ENCODE measurements at places on chromosomes 4 and X. TPM values are rescaled to one million over a fixed set of nuclear protein-coding genes. Genes with fewer than 3 reads are reported as not detected.
A peak's percentile ranks its signal among the peaks of the same experiment; 100 is the strongest.

Gene SGMS2
- total RNA-seq, result 14.2 TPM

Gene MAGEE2
- not detected for total RNA-seq

DNA sequence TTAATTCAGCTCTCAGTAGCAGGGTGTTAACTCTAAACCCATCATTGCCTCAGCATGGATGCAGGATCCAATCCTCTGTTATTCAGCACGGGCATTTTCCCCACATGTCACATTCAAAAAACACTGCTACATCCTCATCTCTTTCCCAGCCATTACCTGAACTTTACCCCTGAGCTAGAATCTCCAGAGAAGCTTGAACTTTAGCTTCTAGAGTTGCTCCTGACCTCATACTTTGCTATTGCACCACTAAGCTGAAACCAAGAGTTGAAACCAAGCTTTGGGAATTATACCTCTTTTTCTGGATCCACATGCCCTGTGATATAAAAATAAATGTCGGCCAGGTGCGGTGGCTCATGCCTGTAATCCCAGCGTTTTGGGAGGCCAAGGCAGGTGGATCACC lies 90.7 kb downstream of the SHROOM3 start:
- no peak overlapping the region for H3K27ac ChIP-seq
- H3K36me3 ChIP-seq, result no peaks in the 10 kb centered on the region
- H3K27me3 ChIP-seq, result no peaks in the 10 kb centered on the region
- no peak for DNase-seq

GRCh38 chr4:143025081-143025704 lies 159.5 kb upstream of the USP38 start:
- H3K4me3 ChIP-seq, result no peak overlapping the region
- H3K27me3 ChIP-seq, result no peaks in the 10 kb centered on the region
- H3K4me1 ChIP-seq, result no peaks in the 10 kb centered on the region
- DNase-seq, result no peak

Gene RTL9
- 0.24 TPM for total RNA-seq

Gene REPS2
- total RNA-seq, result 2.3 TPM

GRCh38 chr4:13541720-13542576 lies 2.4 kb downstream of the NKX3-2 start:
- peaks cover 100% of the 10 kb centered on the region for H3K27me3 ChIP-seq
- peak overlapping the region; percentile 46 for H3K4me3 ChIP-seq
- DNase-seq, result no peak
- no peak overlapping the region for H3K27ac ChIP-seq
- peaks cover 2% of the 10 kb centered on the region for H3K4me1 ChIP-seq

- no peaks in the 10 kb centered on the region for H3K36me3 ChIP-seq
- peak overlapping the region; percentile 74 for H3K4me3 ChIP-seq
- H3K27ac ChIP-seq, result peak overlapping the region; percentile 97
- H3K4me1 ChIP-seq, result peaks cover 22% of the 10 kb centered on the region
- H3K27me3 ChIP-seq, result no peaks in the 10 kb centered on the region
- DNase-seq, result peak; percentile 52
These were observed 13.7 kb downstream of the PPP2R3B start for GRCh38 chrX:372856-373640.

DNA sequence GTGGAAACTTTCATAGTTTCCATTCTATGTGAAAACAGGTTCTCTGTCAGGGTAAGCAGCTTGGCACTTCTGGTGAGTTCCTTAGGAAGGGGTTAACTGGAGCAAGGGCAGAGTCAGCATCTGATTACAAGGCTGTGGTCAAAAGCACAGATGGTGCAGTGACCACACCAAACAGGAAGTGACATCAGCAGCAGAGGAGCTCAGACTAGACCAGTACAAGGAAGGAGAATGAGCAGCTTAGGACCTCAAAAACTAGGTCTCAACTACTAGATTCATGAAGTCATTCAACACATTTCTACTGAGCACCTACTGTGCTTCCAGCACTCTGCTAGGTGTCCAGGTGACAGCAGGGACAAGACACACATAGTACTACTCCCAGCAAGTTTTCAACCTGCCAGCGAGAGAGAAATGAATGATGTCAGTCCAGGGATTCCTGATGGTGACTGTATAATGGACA lies 130.2 kb downstream of the AMELX start:
- peak overlapping the region; percentile 34 for H3K27ac ChIP-seq
- no peak overlapping the region for H3K4me3 ChIP-seq
- no peaks in the 10 kb centered on the region for H3K36me3 ChIP-seq
- no peaks in the 10 kb centered on the region for H3K4me1 ChIP-seq
- H3K27me3 ChIP-seq, result no peaks in the 10 kb centered on the region

DNA sequence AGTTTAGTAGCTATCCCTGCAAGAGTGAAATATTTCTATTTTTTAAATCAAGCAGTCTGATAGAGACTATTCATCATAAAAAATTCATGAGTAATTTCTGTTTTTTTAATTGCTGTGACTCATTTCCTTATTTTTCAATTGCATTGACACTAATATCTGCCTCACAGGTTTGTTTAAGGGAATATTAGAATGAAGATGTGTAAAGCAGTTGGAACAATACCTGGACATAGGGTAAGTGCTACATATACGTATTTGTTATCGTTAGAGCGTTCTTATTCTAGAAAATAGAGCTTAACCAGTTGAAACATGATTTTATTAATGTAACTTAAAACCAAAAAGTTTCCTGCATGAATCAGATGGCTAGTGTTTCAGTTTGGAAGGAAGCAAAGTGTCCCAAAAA lies 2211.3 kb downstream of the PCDH7 start:
- H3K27me3 ChIP-seq, result no peaks in the 10 kb centered on the region
- no peaks in the 10 kb centered on the region for H3K4me1 ChIP-seq
- H3K36me3 ChIP-seq, result no peaks in the 10 kb centered on the region
- no peak overlapping the region for H3K4me3 ChIP-seq

Gene SEC24D
- 13.7 TPM for total RNA-seq

DNA sequence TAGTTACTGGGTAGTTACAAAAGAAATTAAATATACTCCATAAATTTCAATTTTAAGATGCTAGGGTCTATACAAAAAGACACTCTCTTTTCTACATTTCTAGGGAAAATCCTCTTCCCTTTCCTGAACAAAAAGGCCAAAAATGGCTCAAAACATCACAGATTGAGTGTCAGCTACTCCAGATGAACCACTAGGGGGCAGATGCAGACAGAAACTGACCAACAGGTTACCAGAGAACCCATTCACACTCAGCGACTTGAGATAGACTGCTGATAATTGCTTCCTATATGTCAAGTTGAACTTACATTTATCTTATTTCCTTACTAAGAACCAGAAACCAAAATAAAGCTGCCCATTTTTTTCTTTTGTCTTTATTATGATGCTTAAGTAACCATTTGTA lies 83.4 kb upstream of the MID1IP1 start:
- H3K4me3 ChIP-seq, result no peak overlapping the region
- no peak overlapping the region for H3K27ac ChIP-seq
- no peaks in the 10 kb centered on the region for H3K36me3 ChIP-seq
- no peak for DNase-seq

- peaks cover 66% of the 10 kb centered on the region for H3K4me1 ChIP-seq
- H3K27ac ChIP-seq, result peak overlapping the region; percentile 87
- H3K36me3 ChIP-seq, result peaks cover 60% of the 10 kb centered on the region
- DNase-seq, result no peak
- H3K27me3 ChIP-seq, result no peaks in the 10 kb centered on the region
- H3K4me3 ChIP-seq, result no peak overlapping the region
These were observed 33.4 kb downstream of the ACSL1 start for GRCh38 chr4:184792334-184792733.

Gene ADGRL3
- 2.8 TPM for total RNA-seq

Gene SPANXN3
- total RNA-seq, result not detected

DNA sequence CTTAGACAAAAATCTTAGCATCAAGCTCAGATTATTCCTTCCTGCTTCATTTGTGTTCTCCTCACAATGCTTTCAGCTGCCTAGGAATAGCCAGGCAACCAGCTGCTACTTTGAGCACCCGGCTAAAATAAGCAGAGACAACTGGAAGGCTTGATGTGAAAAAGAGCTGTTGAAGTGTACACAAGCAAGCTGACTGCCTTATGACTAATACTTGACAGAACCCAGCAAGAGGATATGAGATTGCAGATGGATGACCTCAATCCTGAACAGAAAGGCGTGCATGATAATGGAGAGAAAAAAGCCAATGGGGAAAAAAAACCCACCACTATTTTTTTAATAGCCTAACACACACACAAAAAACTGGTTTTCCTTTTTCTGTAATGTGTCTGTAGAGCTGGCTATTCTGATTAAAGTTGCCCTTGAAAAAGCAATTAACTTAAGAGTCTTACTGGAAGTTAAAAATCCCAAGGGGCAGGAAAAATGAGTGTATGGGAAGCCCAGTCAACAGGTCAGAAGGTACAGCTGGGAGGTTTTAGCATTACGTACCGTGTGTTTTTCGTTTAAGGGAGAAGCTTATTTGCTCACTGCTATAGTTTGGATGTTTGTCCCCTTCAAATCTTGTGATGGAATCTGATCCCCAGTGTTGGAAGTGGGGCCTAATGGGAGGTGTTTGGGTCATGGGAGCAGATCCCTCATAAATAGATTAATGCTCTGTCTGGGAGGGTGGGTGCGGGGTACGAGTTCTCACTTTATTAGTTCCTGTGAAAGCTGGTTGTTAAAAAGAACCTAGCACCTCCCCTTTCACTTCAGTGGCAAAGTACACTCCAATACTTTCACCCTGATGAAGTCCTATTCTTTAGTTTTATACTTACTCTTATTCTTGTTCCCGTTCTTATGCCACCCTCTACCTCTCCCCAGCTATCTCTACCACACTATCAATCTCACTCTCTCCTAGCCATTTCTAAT lies 37.1 kb upstream of the HERC6 start:
- peak overlapping the region; percentile 30 for H3K4me3 ChIP-seq
- DNase-seq, result no peak
- H3K27ac ChIP-seq, result peak overlapping the region; percentile 96
- H3K27me3 ChIP-seq, result no peaks in the 10 kb centered on the region

- no peak for DNase-seq
- H3K27me3 ChIP-seq, result no peaks in the 10 kb centered on the region
- no peaks in the 10 kb centered on the region for H3K36me3 ChIP-seq
These were observed 141.7 kb downstream of the GPAT3 start for GRCh38 chr4:83677656-83678055.

- H3K4me3 ChIP-seq, result no peak overlapping the region
- no peaks in the 10 kb centered on the region for H3K4me1 ChIP-seq
- H3K36me3 ChIP-seq, result no peaks in the 10 kb centered on the region
These were observed 32.0 kb downstream of the NAP1L2 start for GRCh38 chrX:73182502-73183114.

GRCh38 chr4:100190643-100191600 lies 654 bp upstream of the DDIT4L start:
- peaks cover 35% of the 10 kb centered on the region for H3K36me3 ChIP-seq
- no peaks in the 10 kb centered on the region for H3K27me3 ChIP-seq
- DNase-seq, result peak; percentile 50
- H3K4me3 ChIP-seq, result peak overlapping the region; percentile 90

DNA sequence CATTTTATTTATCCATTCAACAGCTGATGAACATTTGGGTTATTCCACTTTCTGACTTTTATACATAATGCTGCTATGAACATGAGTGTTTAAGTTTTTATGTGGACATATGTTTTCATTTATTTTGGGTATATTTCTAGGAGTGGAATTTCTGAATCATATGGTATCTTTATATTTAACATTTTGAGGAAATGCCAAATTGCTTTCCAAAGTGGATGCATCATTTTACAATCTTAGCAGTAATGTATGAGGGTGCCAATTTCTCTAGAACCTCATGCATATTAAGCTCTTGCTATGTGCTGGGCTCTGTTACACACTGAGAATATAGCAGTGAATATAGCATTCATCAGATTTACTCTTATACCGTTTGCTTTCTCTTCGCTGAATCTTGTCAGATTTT lies 983.7 kb downstream of the STIM2 start:
- no peak overlapping the region for H3K27ac ChIP-seq
- H3K36me3 ChIP-seq, result no peaks in the 10 kb centered on the region
- no peaks in the 10 kb centered on the region for H3K27me3 ChIP-seq
- no peak for DNase-seq

Gene TMPRSS11D
- not detected for total RNA-seq

Gene NKX3-2
- total RNA-seq, result not detected

Gene FREM3
- not detected for total RNA-seq

GRCh38 chr4:960636-961350 lies 12.6 kb downstream of the DGKQ start:
- no peaks in the 10 kb centered on the region for H3K27me3 ChIP-seq
- H3K36me3 ChIP-seq, result peaks cover 44% of the 10 kb centered on the region
- H3K27ac ChIP-seq, result no peak overlapping the region
- no peak overlapping the region for H3K4me3 ChIP-seq
- no peak for DNase-seq
- H3K4me1 ChIP-seq, result no peaks in the 10 kb centered on the region

DNA sequence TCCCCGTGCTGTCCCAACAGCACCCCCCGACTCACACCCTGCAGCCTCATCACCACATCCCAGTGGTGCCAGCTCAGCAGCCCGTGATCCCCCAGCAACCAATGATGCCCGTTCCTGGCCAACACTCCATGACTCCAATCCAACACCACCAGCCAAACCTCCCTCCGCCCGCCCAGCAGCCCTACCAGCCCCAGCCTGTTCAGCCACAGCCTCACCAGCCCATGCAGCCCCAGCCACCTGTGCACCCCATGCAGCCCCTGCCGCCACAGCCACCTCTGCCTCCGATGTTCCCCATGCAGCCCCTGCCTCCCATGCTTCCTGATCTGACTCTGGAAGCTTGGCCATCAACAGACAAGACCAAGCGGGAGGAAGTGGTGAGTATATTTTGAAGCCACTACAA lies 5.4 kb downstream of the AMELX start:
- H3K4me3 ChIP-seq, result no peak overlapping the region
- H3K36me3 ChIP-seq, result no peaks in the 10 kb centered on the region
- H3K27me3 ChIP-seq, result no peaks in the 10 kb centered on the region
- DNase-seq, result no peak

DNA sequence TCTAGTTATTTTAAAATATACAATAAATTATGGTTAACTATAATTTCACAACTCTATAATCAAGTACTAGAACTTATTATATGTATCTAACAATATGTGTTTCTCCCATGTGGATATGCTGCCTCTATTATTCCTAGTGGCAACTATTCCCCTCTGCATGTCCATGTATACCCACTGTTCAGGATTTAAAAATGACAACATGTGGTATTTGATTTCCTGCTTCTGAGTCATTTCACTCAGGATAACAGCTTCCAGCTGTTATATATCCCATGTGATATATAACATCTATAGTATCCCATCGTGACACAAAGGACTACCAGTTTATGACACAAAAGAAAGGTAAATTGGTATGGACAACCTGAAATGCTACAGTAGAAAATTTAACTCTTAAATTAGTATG lies 167.4 kb upstream of the TACR3 start:
- H3K27ac ChIP-seq, result no peak overlapping the region
- H3K4me3 ChIP-seq, result no peak overlapping the region
- H3K4me1 ChIP-seq, result no peaks in the 10 kb centered on the region
- H3K36me3 ChIP-seq, result no peaks in the 10 kb centered on the region

- H3K4me1 ChIP-seq, result no peaks in the 10 kb centered on the region
- no peaks in the 10 kb centered on the region for H3K27me3 ChIP-seq
- peaks cover 3% of the 10 kb centered on the region for H3K36me3 ChIP-seq
- no peak overlapping the region for H3K27ac ChIP-seq
- H3K4me3 ChIP-seq, result no peak overlapping the region
- no peak for DNase-seq
These were observed 35.8 kb downstream of the RFC1 start for GRCh38 chr4:39330353-39330752.
